ENCODE measurements at places on chromosomes 16 and 17. TPM values are rescaled to one million over a fixed set of nuclear protein-coding genes. Genes with fewer than 3 reads are reported as not detected.

GRCh38 chr17:32596206-32596605 is 109.4 kb downstream of the CDK5R1 start:
- no peak for DNase-seq

GRCh38 chr17:27746881-27747280 is 53.4 kb downstream of the NOS2 start:
- no peak for DNase-seq

The OR2C1 gene
- total RNA-seq, result under 0.01 TPM

The COPS3 gene
- 144 TPM for total RNA-seq

GRCh38 chr17:34712481-34713195 is 133.3 kb downstream of the TMEM132E start:
- no peak for DNase-seq

The CTRL gene
- total RNA-seq, result 0.18 TPM

The CENPX gene
- total RNA-seq, result 44.8 TPM

- DNase-seq, result no peak
Measured at GRCh38 chr17:80223142-80223815, 3.1 kb downstream of the SLC26A11 start.

The KRT13 gene
- total RNA-seq, result 0.18 TPM

The MYO15A gene
- 0.18 TPM for total RNA-seq

GRCh38 chr16:89354325-89354724 is 136.0 kb downstream of the ANKRD11 start:
- DNase-seq, result no peak

DNA sequence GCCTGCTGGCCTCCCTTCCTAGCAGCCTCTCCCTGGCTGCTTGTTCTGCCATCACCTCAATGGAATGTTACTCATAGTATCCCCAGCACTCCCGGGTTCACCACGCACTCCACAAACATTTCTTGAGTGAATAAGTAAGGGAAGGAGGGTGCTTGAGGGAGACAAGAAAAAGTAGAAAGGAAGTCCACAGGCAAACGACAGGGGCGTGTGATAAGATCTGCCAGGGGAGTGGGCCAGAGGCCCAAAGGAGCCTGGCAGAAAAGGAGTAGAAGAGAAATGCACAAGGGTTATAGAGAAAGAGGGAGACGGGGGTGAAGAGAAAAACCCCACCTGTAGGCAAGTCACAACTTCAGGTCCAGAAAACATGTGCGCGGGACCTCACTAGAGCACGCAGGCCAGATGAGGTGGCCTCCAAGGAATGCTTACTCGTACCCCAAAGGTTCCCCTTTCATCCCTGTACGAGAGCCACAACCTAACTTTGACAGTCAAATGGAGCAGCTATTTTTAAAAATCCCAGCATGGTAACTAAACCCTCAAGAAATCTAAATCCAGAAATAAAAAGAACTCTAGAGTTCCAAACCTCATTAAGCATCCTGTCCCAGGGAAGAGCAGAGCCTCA is 6.6 kb downstream of the ZDHHC7 start:
- DNase-seq, result peak; percentile 95

GRCh38 chr17:62902531-62903220 is 63.4 kb upstream of the TANC2 start:
- DNase-seq, result no peak

- DNase-seq, result no peak
Measured at GRCh38 chr17:7940743-7941142, 8.7 kb downstream of the CNTROB start.

The MGAT5B gene
- total RNA-seq, result 0.56 TPM

The CDK5R1 gene
- total RNA-seq, result 0.36 TPM

- DNase-seq, result no peak
Measured at GRCh38 chr17:75776386-75777295, 8.0 kb upstream of the UNK start.

DNA sequence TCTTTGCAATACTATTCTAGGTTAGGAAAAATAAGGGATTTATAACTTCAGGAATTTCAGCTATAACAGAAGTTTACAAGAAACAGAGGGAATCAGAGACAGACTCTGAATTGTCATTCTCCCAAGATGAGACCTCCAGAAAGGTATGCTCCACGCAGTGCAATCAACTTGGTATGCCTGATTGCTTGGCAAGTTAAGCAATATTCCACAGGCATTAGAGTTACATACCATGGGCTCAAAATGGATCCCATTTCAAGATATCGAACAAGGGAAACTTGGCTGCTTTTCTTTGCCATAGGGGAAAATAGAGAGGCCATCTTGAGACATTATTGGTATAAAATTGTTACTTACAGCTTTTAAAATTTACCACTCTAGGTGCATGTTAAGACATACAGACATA is 615.6 kb upstream of the SOX9 start:
- DNase-seq, result peak; percentile 85

The RNF135 gene
- 5.3 TPM for total RNA-seq

DNA sequence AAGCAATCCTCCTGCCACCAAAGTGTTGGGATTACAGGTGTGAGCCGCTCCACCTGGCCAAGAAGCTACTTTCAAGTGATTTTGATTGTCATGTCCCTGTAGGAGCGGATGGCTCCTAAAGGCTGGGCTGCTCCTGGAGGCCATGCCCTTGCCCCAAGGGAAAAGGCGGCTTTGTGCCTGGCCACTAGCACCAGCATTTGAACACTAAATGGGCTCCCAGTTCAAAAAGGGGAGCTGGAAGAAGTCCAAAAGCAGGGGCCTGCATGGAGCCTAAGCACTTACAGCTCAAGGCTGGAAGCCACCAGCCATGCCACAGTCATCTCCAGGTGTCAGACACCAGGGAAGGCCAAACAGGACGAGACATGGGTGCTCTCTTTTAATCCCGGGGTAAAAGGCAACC is 26.8 kb downstream of the SPHK1 start:
- no peak for DNase-seq

DNA sequence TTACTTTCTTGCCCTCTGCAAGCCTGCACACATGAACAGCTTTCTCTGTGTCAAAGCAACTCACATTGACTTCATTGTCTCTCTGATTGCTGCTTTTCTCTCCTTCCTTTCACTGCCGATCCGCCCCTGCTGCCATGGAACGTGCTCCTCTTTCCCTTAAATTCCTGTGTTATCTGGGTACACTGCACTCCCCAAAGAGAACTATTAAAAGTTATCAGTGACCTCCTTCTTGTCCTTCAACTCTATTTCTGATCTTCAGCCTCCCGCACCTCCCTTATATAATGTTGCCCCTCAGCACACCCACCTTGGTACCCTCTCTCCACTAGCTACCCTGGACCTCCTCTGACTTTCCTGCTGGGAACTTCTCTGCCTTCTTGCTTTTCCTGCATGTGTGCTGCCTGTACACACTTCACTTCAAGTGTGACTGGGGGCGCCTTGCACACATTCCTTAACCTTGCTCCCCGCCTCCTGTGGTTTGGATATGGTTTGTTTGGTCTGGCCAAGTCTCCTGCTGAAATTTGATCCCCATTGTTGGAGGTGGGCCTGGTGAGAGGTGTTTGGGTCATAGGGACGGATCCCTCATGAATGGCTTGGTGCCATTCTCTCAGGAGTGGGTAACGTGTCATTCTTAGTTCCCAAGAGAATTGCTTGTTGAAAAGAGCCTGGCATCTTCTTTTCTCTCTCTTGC is 26.7 kb upstream of the PMP22 start:
- DNase-seq, result peak; percentile 46

The EPX gene
- total RNA-seq, result not detected

- DNase-seq, result no peak
Measured at GRCh38 chr16:11992008-11992584, 15.6 kb downstream of the SNX29 start.

- DNase-seq, result no peak
Measured at GRCh38 chr16:5845046-5845445, 747.5 kb upstream of the EEF2KMT start.

- no peak for DNase-seq
Measured at GRCh38 chr16:66740533-66740932, 10.9 kb downstream of the DYNC1LI2 start.

- peak; percentile 46 for DNase-seq
Measured at GRCh38 chr16:67013823-67014633, 14.9 kb upstream of the CBFB start.

DNA sequence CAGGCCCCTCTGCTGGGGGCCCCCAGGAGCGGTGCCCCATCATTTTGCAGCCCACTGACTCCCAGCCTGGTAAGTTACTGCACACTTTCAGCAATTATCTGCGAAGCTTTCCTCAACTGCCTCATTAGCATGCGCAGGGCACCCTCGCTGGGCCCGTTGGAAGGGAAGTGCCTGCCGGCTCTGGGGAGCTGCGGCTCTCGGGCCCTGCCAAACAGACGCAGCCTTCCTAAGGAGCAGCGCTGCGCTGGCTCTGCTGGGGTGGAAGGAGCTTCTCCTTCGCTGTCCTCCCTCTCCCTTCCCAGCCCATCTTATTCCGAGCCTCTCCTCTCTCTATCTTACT is 71.0 kb downstream of the RBBP6 start:
- DNase-seq, result peak; percentile 1

The PSMD12 gene
- 17.9 TPM for total RNA-seq

- DNase-seq, result no peak
Measured at GRCh38 chr17:20235747-20236146, 226.6 kb downstream of the SPECC1 start.

Data from IMR-90 (cell line).